ENCODE measurements at places on chromosomes 11 and 22. TPM values are rescaled to one million over a fixed set of nuclear protein-coding genes. Genes with fewer than 3 reads are reported as not detected.

The CCDC73 gene
- total RNA-seq = not detected

The SCARF2 gene
- total RNA-seq = 3.6 TPM

DNA sequence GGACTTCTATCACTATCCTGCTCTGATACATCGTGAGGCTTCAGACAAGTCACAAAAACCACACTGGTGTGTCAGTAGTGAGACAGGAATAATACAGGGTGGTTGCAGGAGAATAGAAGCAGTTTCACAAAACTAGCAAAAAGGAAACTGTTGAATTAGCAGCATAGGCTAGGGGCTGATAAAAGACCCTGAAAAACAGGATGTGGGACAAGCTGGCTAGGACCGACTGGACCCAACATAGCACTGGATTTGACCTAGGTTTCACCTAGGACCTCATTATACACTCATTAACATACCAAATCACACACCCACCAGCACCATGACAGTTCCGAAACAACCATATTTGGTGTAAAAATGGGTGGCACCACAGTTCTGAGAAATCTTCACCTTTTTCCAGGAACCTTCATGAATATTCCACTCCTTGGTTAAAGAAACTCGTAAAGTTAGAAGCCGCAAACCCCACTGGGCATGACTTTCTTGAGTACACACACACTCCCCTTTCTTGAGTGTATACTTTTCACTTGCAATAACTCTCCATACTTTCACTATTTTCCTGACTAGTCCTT, 76.2 kb downstream of the SLC1A2 start:
- H3K4me1 ChIP-seq = peaks cover 10% of the 10 kb centered on the region
- H3K4me3 ChIP-seq = peak overlapping the region; percentile 49
- H3K27me3 ChIP-seq = no peaks in the 10 kb centered on the region
- DNase-seq = no peak
- peaks cover 2% of the 10 kb centered on the region for H3K36me3 ChIP-seq

DNA sequence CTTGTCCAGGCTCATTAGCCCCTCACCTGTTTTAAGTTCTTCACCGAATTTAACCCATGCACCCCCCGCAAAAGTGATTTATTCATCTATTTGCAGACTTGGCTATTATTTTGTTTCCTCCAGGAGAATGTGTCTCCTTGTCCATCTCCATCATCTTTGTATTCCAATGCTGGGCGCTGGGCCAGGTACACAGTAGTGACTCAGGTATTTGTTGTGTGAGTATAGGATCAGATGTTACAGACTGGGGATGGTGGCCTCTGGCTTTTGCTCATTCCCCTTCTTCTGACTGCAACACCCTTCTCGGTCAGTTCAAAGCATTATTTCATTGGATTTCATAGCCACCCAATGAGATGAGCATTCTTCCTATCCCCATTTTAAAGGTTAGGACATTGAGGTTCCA, 408.2 kb downstream of the MN1 start:
- no peak overlapping the region for H3K27ac ChIP-seq
- no peak for DNase-seq
- peaks cover 17% of the 10 kb centered on the region for H3K27me3 ChIP-seq

Measured in T-helper 17 cell (primary cell).